ENCODE measurements at places on chromosomes 4 and X. TPM values are rescaled to one million over a fixed set of nuclear protein-coding genes. Genes with fewer than 3 reads are reported as not detected.

The FAM90A26 gene
- not detected for total RNA-seq

- no peak for DNase-seq
Measured at GRCh38 chrX:118693843-118694242, 33.6 kb upstream of the IL13RA1 start.

- DNase-seq: no peak
Measured at GRCh38 chrX:115330498-115331168, 41.1 kb downstream of the LUZP4 start.

- DNase-seq: no peak
Measured at GRCh38 chr4:96154676-96155075, 314.8 kb downstream of the PDHA2 start.

DNA sequence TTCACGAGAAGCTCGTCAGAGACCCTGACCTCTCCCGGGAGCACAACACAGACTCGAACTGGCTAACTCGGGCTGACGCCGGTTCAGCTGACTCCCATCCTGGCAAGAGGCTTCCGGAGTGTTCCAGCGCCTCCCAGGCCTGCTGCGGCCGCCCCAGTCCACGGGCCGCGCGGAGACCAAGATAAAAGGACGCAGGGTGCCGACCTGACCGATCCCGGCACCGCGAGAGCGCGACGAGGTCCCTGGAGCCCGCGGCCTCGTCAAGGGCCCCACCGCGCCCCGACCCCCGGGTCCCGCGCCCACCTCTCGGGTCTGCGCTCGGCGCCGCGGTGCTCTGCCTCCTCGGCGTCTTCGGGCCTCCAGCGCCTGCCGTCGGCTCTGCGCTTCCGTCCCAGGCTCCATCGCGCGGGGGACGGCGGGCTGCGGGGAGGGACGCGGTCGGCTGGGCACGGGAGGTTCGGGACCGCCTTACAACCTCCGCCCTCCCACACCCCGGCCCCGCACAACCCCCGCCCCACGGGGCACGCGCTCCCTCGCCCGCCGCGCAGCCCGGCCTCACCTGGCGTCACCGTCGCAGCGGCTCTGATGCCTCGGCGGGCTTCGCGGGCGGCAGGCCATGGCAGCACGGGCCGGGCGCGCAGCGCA lies 426 bp downstream of the SLBP start:
- peak; percentile 69 for DNase-seq

The ANKRD17 gene
- total RNA-seq: 52.9 TPM

The ASB5 gene
- total RNA-seq: not detected
